ENCODE measurements at places on chromosomes 5 and 9. TPM values are rescaled to one million over a fixed set of nuclear protein-coding genes. Genes with fewer than 3 reads are reported as not detected.

RPL35 gene
- 2,015 TPM for total RNA-seq

GCNT1 gene
- 0.43 TPM for total RNA-seq

RNF183 gene
- not detected for total RNA-seq

PCDHA10 gene
- under 0.01 TPM for total RNA-seq

HMCN2 gene
- total RNA-seq, result not detected

DNA sequence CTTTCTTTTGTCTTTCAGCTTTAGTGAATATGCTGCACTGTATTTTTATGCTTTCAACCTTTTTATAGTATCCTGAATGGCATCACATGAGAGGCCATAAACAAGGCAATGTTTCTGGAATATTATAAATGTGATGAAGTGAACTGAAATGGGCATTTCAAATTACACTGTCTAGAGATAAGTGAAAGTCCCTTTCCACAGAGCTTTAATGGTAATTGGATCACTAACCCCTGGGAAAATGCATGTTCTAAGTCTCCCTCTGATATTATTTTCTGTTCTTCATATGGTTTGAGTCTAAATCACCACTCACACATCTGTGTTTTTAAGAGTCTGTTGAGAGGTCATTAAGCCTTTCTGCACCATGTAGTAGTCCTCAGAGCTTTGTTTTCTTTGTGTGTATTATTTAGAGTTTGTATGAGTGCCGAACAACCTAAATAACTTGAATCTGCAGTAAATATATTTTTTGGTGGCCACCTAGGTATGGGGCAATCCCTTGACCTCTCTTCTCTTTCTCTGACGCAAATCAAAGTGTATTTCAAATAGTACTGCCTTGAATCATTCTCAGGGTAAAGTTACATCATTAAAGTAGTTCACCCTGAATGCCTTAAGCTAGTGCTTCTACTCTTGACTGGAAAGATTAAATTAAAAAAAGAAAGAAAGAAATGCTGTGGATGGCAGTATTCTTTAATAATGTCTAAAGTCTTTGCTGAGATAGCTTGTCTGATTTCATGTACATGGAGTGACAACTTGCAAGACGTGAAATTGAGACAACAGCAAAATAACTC, 1931.0 kb upstream of the CDH6 start:
- DNase-seq, result no peak

DNA sequence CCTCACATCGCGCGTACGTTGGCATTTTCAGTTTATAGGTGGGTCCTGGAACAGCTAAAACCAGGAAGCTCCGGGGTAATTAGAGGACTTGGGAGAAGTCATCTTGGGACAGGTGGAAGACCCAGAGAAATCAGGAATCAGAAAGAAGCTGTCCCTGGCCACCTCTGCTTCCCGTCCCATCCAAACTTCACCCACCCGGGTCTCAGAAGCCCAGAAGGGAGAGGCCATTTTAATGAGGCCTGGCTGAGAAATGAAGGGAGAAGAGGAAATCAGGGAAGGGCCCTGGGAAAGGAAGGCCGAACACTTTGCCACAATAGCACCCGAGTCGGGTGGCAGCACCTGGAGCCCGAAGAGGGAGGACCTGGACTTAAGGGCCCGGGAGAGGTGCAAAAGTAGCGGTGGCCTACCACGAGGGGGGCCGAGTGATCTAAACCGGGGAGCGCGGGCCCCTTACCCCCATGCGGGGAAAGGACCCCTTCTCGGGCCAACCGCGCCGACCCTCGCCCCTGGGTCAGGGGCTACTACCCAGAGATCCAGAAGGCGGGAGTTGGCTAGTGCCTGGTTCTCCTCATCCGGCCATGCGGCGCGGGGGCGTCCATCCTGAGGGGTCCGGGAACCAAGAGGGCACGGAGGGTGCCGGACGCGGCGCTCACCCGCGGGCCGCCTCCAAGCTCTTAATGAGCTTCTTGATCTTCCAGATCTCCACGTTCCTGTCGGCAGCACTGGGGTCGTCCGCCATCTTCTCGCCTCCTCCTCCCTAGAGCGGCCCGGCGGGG, 668 bp downstream of the ETF1 start:
- no peak for DNase-seq

DNA sequence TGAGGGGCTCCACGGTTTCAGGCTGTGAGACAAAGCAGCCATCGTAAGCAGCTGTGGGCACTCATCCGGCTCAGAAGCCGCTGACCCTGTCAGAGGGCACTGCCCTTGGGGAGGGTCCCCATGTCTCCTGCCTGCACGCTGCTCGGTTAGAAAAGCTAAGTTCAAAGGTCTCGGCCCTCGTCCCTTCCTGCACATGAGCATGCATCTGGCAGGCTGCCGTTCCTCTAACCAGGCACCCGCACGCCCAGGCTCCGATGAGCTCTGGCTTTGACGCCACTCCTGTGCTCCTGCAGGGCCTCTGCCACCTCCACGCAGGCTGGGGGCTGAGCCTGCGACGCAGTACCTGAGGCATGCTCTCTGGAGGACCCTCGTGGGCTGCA, 51.3 kb downstream of the NKD2 start:
- DNase-seq, result no peak

All from G401 (cell line).